NCI-H2171 (cell line): ENCODE measurements at places on chromosomes 4 and X.

DNA sequence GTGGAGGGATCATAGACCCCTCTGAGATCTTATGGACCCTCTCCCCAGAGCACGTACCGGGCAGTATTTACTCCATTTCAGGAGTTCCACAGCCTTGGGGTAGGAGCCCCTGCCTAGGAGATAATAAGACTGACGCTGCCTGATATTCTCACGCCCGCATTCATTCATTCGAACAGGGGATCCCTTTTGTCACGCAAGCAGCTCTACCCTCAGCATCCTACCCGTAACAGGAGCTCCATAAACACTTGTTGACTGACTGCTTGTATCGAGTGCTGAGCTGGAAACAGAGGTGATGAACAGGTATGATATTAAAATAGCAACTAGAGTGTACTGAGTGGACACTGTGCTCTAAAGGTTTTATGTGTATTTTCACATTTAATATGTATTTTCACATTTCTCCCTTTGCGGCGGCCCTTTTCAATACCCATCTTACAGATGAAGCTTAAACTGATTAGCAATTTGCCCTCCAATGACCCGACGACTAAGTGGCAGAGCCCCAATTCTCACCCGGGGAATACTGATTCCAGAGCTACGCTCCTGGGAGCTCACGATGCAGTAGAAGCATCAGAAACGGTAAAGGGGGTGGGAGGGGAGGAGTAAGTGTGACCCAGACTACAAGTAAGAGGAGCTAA, 888 bp downstream of the RAB28 start:
- no peak for DNase-seq

DNA sequence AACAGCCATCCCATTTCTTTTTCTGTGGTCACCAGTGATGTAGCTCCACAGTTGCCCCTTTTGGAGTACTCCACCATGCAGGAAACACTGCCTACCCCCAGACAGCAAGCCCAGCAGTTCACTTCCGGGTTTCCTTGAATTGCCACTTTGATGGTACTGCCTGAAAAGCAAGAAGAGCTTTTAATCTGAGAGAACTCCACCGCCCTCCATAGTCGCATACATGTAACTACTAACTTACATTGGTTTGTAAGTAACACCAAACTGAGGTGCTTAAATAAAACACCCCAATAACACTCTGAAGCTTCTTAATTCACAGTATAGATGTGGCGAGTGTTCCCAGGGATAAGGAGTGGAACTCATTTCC, 53.6 kb upstream of the HPSE start:
- DNase-seq: no peak

DNA sequence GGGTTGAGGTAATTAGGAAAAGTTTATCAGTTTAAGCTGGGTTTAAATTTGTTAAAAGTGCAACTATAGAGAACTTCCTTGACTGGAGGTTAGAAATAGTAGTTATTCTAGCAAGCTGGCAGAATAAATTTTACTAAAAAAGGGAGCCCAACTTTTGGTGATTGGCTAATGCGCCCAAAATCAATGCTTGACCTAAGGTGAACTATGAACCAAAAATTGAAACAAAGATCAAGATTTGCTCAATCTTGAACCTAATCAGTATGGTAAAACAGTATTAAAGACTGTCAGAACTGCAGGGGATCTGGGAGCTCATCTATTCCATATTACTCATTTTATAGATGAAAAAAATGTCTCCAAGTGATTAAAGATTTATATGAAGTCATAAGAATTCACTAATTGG, 6.1 kb upstream of the SPATA18 start:
- DNase-seq: no peak

- no peak for DNase-seq
Measured at GRCh38 chrX:115966920-115967319, 203.6 kb upstream of the AGTR2 start.

- peak; percentile 75 for DNase-seq
Measured at GRCh38 chr4:8044699-8045098, 105.0 kb upstream of the AFAP1 start.

DNA sequence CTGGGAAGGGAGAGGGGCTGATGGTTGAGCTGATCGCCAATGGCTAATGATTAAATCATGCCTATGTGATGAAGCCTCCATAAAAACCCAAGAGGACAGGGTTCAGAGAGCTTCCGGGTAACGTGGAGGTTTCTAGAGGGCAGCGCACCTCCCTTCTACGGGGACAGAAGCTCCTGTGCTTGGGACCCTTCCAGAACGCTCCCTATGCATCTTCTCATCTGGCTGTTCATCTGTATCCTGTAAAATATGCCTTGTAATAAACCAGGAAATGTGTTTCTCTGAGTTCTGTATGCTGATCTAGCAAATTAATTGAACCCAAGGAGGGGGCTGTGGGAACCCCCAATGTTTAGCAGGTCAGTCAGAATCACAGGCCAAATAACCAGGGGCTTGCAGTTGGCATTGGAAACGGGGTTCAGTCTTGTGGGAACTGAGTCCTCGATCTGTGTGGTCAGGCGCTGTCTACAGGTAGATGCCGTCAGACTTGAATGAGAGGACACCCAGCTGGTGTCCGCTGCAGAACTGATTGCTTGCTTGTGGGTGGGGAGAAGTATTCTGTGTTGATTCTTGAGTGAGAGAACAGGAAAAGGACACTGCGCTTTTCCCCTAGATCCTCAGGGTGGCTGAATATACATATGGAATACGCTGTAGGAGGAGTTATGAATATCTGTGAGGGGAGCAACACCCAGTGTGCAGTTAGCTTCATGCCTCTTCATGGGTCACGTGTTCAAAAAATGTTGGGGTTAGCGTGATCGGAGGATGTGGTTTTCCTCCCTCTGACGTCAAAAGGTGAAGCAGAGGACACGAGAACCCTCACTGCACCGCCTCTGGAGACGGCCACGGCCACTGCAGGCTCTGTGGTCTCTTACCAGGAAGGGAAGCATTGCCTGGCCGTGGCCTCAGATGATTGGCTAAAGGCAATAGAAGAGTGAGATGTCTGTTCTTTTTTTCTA, 29.2 kb downstream of the HTT-AS start:
- no peak for DNase-seq

DNA sequence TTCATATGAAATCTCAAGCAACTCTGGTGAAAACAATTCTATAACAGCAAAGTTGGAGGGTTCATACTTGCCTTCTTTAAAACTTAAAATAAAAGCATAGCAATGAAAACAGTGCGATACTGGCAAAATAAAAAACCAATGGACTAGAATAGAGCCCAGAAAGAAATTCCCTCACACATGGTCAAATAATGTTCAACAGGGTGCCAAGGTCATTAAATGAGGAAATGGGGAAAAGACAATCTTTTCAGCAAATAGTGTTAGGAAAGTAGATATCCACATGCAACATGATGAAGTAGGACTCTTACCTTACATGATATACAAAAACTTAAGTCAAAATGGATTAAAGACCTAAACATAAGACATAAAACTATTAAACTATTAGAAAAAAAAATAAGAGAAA, 970.2 kb upstream of the AGA start:
- DNase-seq: no peak

DNA sequence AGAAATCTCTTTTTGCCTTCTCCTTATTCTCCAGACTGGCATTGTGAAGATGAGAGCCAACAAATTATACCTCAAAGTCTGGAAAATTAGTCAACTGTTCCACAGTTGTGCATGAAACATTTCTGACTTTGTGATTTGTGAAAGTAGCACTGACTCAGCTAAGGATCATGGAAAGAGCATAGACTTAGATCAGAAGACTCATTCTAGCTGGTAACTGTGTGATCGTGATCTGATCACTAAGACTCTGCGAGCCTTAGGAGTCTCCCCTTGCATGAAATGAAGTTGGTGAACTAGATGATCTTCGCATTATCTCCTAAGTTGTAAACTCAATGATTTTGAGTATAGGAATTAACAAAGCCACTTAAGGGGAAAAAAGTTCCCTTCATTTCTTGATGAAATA, 668.1 kb downstream of the RPA4 start:
- no peak for DNase-seq

- no peak for DNase-seq
Measured at GRCh38 chr4:10243856-10244255, 127.3 kb upstream of the WDR1 start.

DNA sequence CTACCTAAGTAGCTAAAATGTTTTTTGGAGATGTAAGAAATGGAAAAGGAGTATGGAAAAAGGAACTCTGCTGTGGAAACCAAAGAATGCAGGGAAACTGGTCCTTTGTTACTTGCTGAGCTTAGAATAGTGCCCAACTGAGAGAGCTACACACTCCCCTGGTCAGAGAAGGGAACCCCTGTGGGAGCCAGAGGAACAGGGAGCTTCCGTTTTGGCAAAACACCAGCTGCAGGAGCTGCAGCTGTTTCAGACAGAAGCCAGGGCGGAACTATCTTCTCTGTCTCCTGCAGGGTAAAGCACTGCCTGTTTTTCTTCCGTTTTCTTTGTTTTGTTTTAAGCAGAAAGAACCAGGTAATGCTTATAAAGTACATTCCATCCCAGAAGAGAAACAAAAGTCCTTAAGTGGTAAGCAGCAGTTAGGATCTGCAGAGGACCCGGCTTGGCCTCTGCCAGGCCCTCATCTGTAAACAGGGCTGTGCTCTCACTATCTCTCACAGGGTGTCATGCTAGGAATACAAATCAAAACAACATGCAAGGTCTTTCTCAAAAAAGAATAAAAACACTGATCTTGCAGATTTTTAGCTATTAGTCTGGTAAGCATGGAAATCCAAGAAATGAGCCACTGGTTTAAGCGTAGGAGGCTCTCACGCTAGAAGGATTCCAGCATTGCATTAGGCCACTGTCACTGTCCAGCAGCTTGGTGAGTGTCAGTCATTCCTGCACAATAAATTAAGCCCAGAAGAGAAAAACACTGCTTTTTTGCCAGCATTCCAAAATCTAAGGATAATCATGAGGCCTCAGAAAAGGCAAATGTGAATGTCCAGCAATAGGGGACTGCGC, 76.1 kb downstream of the CHST7 start:
- no peak for DNase-seq

- no peak for DNase-seq
Measured at GRCh38 chr4:182221987-182222386, 21.2 kb upstream of the TENM3 start.

DNA sequence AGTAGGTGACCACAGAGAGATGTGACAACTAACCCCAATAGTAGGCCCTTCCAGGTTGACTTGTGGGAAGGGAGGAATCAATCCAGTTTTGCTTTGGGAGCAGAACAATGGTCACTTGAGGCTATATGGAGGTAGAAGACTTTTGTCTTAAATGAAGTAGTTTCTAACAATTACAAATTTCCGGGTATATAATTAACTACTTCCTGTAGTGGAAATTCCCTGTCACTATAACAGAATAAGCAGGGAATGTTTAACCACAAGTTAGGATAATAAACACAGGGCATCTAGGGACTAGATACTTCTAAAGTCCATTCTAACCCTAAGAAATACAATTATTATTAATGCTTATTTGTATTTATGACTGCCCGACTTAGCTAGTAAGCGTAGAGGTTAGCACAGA, 99.0 kb upstream of the TRPC3 start:
- no peak for DNase-seq

DNA sequence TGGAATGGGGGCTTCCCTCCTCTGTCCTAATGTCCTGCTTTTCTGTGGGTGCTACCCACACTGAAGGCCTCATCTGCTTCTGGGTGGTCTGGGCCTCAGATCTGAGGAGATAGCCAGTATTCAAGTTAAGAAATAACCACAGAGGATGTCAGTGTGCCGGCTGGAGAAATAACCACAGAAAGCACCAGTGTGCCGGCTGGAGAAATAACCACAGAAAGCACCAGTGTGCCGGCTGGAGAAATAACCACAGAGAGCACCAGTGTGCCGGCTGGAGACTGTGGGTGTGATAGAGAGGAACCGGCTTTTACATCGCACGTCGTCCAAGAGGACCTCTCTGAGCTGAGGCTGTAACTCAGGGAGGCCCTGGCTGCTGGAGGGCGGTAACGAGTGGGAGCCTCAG, 65.7 kb upstream of the PSAPL1 start:
- no peak for DNase-seq

- DNase-seq: no peak
Measured at GRCh38 chr4:740011-740410, 34.4 kb downstream of the PCGF3 start.
